ENCODE measurements at places on chromosomes 5 and 9.

DNA sequence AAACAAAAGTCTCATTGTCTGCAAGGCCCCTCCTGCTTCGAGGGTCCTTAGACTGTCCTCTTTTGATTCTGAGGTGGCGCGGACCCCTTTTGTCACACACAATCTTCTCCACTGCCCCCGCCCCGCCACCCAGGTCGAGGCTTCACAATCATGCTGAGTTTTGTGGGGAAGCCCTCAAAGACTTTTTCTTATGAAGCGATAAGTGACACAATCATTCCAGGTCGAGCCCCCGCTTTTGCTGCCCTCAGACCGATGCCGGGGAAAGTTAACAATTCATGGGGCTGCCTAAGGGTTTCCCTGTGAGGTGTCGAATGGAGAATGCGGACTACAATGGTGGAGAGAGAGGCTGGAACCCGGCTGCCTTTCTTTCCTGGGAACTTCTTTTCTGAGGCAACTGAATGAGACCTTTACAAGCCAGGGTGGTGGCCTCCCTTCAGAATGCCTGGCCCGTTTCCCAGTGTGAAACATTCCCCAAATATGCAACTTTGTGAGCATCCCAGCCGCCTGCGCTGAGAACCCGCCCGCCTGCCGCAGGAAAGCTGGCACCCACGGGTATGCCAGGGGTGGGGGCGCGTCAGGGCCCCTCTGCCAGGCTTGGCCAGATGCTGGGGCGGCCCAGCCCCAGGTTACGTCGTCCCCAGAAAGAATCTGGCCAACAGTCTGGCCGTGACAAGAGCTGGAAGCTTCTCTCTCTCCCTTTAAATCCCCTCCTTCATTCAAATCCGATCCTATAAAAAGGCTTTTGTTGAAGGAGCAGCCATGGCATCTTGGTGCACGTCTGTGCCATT lies 71.9 kb downstream of the MAP1B start:
- no peak for DNase-seq

DNA sequence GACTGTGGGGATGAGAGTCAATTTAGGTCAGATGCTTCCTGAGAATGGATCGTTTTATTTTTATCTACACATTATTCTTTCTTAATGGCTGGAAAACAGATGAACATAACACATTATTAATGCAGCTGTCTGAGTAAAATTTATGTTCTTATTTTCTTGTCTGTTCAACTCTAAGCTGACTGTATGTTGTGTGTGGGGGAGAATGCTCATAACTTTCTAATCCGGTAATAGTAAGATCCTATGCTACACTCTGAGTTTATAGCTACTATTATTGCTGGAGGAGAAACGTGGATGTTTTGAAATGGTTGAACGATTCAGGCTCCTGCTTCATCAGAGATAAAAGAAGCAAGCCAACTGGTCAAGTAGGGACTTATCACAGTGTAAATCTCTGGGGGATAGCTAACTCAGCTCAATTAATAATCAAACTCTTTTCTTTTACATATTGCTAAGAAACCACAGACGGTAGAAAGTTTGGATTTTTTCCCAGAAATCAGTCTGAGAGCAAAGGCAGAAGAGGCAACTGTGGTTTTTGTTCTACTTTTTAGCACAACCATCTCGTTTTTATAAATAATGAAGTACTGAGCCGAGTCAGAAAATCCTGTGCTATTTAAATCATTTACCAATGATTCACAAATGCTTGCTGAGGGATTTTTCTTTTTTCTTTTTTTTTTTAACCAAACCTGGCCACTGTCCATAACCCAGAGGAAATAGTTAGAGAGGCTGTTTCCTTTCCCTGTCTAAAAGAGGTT lies 265.0 kb upstream of the FAM174A start:
- no peak for DNase-seq

- no peak for DNase-seq
Measured at GRCh38 chr9:70526902-70527301, 112.4 kb upstream of the KLF9 start.

- no peak for DNase-seq
Measured at GRCh38 chr5:76771705-76772405, 47.0 kb upstream of the F2RL1 start.

DNA sequence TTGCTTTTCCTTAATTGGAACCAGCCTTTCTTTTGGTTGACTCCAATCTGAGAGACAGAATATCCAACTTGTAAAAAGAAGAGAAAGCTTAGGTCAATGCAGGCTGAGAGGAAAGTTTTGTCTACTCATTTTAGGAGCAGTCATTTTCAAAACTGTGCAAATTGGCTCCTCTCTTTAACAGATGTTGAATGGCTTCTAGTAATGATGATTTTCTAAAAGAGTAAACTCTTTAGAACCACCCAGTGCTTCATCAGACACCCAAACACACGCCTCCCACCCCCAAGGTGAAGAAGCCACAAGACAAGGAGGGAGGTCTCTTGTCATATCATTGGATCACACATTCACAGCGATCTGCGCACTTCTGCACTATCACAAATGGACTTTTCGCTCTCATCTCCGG lies 116.3 kb upstream of the KLF9 start:
- no peak for DNase-seq

DNA sequence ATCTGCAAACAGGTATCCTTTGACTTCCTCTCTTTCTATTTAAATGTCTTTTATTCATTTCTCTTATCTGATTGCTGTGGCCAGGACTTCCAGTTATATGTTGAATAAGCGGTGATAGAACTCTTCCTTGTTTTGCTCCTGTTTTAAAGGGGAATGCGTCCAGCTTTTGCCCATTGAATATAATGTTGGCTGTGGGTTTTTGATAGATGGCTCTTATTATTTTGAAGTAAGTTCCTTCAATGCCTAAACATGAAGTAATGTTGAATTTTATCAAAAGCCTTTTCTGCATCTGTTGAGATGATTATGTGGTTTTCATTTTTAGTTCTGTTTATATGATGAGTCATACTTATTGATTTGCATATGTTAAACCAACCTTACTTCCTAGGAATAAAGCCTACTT lies 300.5 kb upstream of the CTNND2 start:
- no peak for DNase-seq

DNA sequence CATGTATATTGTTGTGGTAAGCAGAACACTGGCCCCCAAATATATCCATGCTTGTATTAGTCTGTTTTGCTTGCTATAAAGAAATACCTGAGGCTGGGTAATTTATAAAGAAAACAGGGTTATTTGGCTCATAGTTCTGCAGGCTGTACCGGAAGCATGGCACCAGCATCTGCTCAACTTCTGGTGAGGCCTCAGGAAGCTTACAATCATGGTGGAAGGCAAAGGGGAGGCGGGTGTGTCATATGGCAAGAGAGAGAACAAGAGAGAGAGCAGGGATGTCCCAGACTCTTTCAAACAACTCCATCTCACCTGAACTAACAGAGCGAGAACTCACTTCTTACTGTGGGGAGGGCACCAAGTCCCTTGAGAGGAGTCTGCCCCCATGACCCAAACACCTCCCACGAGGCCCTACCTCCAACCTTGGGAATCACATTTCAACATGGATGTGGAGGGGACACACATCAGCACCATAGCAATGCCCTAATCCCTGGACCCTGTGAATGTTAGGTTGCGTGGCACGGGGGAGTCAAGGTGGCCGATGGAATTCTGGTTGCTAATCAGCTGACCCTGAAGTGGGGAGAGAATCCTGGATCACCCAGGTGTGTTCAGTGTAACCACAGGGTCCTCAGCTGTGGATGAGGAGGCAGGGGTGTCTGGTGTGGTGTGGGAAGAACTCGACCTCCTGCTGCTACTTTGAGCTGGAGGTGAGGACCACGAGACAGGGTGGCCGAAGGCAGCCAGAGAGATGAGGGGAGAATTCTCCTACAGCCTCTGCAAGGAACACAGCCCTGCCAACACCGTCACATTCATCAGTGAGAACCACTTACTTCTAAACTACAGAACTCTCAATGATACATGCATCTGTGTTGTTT lies 172.8 kb downstream of the AUH start:
- DNase-seq, result no peak

DNA sequence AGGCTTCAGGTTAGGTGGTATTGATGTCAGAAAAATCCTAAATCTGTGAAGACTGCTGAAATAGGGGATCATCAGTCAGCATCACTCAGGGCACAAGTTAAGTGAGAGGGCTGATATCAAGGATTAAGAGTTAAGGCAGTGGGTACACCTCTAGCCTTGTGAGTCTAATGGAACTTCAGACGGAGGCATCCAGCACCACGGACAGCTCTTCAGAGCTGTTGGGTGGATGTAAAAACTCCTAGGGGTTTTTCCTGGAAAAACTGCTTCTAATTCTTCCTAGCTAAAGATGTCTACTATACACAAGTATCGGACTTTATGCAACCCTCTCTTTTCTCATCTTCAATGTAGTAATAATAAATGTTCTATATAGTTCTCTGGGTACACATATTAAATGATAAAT lies 165.9 kb downstream of the SH3GL2 start:
- no peak for DNase-seq

GRCh38 chr5:53359916-53360517 lies 120.4 kb upstream of the FST start:
- DNase-seq, result no peak

DNA sequence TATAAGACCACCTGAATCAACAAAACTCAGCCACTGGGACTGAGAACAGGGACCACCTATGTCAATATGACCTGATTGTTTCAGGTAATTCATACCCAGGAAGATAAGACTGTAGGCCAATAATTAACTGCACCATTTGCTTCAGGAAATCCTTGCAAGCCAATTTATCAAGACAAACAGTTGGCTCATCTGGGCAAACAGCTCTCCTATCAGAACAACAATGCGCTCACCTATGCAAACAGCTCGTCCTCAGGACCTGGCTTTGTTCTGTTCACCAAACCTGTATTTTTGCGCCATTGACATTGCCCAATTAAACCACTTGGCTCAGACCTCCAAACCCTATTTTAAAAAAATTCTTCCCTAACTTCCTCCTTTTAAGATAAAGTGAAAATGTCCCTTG lies 92.3 kb upstream of the MARCHF11 start:
- DNase-seq, result no peak

- peak; percentile 77 for DNase-seq
Measured at GRCh38 chr5:122078116-122079110, at the start of gene LOX. Gene LOX, minus strand, starts transcription at chr5:122078259. Its CDS starts 274 bp downstream, at chr5:122077985.

DNA sequence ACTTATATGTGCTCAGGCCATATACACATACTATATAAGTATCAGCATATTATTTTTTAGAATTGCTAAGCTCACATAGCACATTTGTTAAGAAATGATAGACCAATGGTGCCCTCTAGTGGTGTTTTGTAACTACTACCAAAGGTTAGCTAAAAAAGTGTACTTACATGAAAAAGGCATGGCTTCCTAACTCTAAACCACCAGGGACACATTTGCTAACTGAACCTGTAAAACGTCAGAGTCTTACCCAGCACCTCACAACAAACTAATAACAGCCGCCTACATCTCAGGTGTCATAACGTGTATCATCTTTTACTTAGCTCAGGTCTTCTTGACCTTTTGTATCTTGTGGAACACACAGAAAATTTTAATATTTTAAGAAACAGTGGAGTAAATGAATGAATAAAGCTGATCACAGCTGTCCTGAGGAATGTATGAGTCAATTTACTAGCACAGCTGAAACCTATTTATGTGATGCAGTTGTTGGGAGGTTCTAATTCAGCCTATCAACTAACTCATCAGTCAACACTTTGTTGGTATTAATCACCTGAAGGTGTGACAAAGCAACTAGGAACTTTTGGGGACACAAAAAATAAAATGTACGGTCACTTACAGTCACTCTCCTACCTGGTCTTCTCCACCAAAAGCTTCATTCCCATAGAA lies 72.9 kb downstream of the BAAT start:
- DNase-seq, result peak; percentile 24

DNA sequence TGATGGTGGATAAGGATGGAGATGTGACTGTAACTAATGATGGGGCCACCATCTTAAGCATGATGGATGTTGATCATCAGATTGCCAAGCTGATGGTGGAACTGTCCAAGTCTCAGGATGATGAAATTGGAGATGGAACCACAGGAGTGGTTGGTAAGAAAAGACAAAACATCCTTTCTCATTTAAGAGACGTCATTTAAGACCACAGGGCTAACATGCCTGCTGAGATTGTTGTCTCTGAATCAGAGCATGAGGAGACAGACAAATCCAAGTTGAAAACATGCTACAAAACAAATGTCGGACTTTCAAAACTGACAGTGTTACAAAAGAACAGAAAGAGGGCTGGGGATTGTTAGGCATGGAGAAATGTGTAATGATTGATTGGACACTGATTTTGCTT lies 4.6 kb downstream of the CCT5 start:
- DNase-seq, result no peak

DNA sequence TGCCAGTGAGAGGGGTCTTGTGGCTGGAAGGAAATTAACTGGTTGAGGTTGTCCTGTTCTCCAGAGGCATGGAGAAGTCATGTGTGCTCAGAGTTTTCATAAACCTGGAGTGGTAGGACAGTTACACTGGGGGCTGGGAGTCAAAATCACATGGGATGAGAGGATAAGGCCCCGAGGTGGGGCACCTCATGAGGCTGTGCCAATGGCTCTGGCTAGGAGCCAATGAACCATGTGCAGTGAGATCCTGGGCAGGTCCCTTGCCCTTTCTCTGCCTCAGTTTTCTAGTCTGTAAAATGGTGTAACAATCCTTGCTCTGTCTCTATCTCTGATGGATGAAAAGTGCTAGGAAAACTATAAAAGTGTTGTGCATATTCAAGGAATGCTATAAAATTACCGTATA lies 7.0 kb upstream of the SYNPO start:
- no peak for DNase-seq

GRCh38 chr9:81499594-81499993 lies 189.8 kb downstream of the TLE1 start:
- no peak for DNase-seq

DNA sequence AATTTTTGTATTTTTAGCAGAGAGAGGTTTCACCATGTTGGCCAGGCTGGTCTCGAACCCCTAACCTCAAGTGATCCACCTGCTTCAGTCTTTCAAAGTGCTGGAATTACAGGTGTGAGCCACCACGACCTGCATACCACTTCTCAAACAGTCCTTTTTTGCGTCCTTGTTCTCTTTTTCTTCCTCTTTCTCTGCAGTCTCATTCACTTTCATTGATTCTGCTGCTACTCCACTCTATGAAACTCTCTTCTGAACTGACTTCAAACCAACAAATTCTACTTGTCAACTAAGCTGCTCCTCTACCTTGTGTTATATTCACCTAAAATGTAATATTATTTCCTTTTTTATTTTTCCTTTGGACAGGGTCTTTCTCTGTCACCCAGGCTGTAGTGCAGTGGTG lies 7.9 kb downstream of the NSD1 start:
- DNase-seq, result no peak

GRCh38 chr5:127001621-127002296 lies 28.6 kb downstream of the MARCHF3 start:
- DNase-seq, result no peak
